ENCODE measurements at places on chromosomes 6 and 20.

DNA sequence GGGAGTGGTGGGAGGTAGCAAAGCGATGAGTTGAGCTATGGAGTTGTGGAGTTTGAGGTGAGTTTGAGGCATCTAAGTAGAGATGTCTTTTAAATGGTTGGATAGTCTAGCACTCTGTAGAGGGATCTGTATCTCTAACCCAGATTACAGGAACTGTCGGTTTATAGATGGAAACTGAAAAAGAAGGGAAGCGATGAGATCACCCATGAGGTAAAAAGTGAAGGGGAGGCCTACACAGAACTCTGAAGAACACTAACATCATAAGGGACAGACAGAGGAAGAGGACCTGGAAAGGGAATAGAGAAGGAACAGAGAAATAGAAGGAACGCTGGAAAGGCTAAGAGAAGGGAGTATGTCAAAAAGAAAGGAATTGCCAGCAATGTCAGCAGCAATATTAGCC, 2.5 kb downstream of the HINT3 start:
- peaks cover 13% of the 10 kb centered on the region for H3K4me1 ChIP-seq
- no peak overlapping the region for H3K4me3 ChIP-seq
- H3K27ac ChIP-seq = no peak overlapping the region
- DNase-seq = no peak

DNA sequence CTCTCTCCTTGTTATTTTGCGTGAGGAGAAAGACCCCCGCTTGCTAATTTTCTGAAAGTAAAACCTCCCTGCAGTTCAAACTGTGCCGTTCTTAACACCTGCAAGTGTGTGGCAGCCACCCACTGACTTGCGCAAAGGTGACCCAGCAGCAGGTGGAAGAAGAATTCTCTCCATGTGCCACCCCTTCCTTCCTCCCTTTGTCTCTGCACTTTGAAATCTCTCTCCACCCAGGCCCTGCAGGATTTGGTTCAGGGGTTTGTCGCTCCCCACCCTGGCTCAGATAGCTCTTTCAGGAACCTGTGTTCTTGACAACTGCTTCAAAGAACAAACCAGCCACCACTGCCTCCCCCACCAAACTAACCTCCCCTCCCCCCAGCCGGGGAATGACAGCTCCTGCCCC, 41.4 kb downstream of the ZNF831 start:
- no peak overlapping the region for H3K27ac ChIP-seq
- peaks cover 16% of the 10 kb centered on the region for H3K36me3 ChIP-seq
- H3K27me3 ChIP-seq = no peaks in the 10 kb centered on the region
- H3K4me1 ChIP-seq = peaks cover 7% of the 10 kb centered on the region
- no peak for DNase-seq

DNA sequence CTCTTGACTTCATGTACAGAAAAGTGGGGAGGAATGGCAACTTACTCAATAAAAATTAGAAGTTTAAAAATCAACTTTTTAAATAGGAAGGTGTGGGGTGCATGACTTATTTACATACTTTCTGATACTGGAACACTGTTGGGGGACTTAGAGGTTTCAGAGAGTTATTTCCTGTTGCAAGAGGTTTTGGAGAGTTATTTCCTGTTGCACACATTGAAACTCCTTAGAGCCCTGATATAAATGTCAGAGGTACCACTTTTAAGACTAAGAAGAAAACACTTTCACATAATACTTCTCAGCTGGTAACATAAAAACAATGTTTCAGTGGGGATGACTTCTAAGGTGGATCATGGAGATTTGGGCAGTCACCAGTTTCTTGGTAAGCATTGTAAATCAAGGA, 579.9 kb downstream of the MMUT start:
- no peaks in the 10 kb centered on the region for H3K27me3 ChIP-seq
- no peaks in the 10 kb centered on the region for H3K36me3 ChIP-seq
- no peak overlapping the region for H3K27ac ChIP-seq
- no peaks in the 10 kb centered on the region for H3K4me1 ChIP-seq
- no peak for DNase-seq

GRCh38 chr6:57263739-57264138, 41.6 kb upstream of the RAB23 start:
- H3K27me3 ChIP-seq = peaks cover 5% of the 10 kb centered on the region
- H3K27ac ChIP-seq = no peak overlapping the region
- no peak for DNase-seq
- H3K36me3 ChIP-seq = no peaks in the 10 kb centered on the region
- H3K4me3 ChIP-seq = no peak overlapping the region
- no peaks in the 10 kb centered on the region for H3K4me1 ChIP-seq

DNA sequence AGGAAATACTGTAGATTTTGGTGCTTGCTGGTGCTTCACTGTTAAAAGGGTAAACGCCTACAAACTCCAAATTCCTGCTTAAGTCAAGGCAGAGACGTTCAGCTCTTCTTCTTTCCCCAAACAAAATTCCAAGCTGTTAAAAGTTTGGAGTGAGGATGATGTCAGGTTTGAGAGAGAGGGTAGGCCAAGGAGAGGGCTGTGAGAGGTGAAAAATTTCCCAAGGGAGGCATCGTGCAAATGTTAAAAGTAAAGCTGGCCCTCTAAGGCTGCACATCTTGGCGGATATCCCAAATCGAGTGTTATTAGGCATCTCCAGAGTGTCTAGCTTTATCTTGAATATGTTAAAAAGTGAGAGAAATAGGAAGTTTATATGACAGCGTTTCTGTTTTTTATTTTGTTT, 651.8 kb downstream of the QKI start:
- H3K27ac ChIP-seq = no peak overlapping the region
- no peaks in the 10 kb centered on the region for H3K4me1 ChIP-seq
- DNase-seq = no peak

DNA sequence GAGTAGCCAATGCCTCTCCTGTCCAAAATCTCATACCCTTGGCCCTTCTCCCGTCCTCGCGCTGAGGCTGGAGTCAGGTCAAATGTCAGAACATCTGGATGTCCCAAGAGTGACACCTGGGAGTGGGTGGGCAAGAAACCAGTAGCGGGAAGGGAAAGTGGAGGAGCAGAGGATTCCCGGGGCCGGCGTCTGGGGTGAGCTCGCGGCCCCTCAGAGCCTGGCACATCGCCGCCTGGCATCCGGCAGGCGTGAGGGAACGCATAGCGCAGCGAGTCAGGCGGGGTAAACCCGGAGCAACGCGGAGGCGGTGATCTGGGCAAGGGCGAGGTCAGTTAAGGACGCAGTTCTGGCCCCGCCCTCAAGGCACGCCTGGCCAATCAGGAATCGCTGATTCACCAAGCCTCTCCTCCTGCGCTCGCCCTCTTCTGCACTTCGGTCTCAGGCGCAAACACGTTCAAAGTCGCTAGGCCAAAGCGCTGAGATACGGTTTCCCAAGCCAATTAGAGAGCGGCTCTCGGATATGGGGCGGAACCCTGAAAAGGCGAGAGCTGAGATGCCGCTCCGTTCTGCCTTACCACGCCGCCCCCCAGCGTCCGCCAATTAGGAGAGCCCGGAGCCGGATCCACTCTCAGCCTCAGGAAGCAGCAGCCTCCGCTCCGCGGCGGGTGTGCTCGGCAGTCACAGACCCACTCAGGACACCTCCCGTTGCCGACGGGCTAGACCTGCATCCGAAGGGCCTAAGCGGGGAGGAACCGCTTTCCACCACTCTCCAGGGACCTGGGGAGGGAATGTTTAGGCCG, 22.5 kb downstream of the VPS52 start:
- peaks cover 26% of the 10 kb centered on the region for H3K4me1 ChIP-seq
- peaks cover 11% of the 10 kb centered on the region for H3K36me3 ChIP-seq
- H3K27ac ChIP-seq = peak overlapping the region; percentile 85
- no peaks in the 10 kb centered on the region for H3K27me3 ChIP-seq

DNA sequence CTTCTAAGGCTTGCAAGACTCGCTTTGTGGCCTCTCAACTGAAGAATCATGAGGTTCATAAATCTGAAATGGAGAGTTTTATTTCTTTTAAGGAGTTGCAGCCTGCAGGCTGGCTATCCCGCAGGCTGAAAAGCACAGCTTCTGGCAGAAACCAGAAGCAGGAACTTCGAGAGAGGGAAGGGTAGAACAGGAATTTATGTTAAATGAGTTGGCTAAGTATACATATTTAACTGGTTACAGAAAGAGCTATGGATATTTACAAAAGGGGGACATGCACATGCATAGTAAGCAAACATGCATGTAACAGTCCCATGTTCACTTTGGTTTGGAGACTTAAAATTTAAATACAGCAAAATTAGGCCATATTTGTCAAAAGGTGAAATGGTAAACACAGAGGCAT, 787.0 kb downstream of the TFAP2A start:
- H3K27me3 ChIP-seq = no peaks in the 10 kb centered on the region
- no peaks in the 10 kb centered on the region for H3K36me3 ChIP-seq
- no peaks in the 10 kb centered on the region for H3K4me1 ChIP-seq
- H3K4me3 ChIP-seq = no peak overlapping the region
- no peak overlapping the region for H3K27ac ChIP-seq
- no peak for DNase-seq

DNA sequence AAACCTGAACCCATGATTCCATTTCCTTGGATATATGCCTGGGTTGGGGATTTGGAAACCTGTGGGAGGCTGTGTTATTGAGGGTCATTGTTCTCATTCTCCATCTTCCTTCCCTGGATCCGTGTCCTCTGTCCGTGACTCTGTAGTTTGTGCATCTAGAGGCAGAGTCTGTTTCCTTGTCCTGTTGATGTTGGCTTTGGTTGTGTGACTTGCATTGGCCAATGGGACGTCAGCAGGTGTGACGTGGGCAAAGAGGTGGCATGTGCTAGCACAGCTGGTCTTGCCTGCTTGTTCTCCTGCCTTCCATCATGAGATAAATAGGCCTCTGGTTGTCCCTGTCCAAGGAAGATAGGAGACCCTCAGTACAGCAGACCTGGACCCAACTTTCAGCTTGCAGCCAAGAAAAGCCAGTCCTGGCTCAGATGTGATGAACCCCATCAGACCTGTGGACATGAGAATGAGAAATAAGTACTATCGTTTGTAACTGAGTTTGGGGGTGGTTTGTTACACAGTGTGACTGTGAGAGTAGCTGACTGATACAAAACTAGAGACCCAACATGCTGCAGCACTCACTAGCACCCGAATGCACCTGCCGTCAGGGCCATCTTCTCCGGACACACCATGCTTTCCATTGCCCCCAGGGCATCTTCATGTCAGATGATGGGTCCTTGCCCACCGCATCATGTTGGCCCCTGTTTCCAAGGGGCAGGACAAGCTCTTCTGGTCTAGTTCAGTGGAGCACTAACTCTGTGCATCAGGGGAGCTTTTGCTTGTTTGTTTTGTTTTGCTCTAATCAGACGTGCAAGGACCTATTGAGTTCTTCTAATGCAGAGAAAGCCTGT, 195.3 kb upstream of the SULF2 start:
- no peak for DNase-seq
- H3K4me3 ChIP-seq = no peak overlapping the region
- H3K36me3 ChIP-seq = no peaks in the 10 kb centered on the region
- peaks cover 16% of the 10 kb centered on the region for H3K4me1 ChIP-seq

DNA sequence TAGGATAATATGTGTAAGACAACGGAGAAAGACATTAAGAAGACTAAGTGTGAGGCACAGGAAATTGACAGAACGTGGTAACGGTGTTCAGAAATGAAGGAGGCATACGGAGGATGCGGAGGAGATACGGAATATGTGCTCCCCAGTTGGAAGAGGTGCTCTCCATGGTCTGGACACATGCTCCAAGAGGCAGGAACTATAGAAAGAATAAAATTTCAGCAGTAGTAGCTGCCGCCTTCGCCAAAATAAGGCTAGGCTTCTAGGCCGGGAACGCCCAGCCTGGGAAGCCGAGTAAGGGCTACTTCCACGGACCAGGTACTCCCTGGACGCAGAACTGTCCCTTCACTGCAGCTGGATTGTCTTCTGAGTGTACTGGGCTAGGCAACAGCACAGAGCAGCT, 7.4 kb downstream of the MAFB start:
- no peak overlapping the region for H3K4me3 ChIP-seq
- no peaks in the 10 kb centered on the region for H3K36me3 ChIP-seq
- no peak for DNase-seq
- H3K4me1 ChIP-seq = peaks cover 3% of the 10 kb centered on the region
- no peak overlapping the region for H3K27ac ChIP-seq
- H3K27me3 ChIP-seq = peaks cover 27% of the 10 kb centered on the region

Data from memory B cell (primary cell).